GM12892 (cell line): ENCODE measurements at places on chromosomes 2 and 18.

DNA sequence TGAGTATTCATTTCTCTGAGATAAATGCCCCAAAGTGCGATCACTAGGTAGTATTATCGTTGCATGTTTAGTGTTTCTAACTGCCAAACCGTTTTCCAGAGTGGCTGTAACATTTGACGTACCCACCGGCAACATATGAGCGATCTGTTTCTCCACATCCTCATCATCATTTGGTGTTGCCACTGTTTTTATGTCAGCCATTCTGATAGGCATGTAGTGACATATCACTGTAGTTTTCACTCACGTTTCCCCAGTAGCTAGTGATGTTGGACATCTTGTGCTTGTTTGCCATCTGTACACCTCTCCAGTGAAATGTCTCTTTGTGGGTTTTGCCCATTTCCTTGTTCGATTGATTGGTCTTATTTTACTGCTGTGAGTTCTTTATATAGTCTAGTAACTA lies 63.8 kb downstream of the ACAA2 start:
- no peak for DNase-seq

GRCh38 chr2:10431797-10432196 lies 16.3 kb downstream of the ODC1 start:
- no peak for DNase-seq

GRCh38 chr18:54815086-54815485 lies 13.2 kb upstream of the RAB27B start:
- no peak for DNase-seq

- DNase-seq, result no peak
Measured at GRCh38 chr2:164917296-164917903, 37.9 kb downstream of the SLC38A11 start.

GRCh38 chr2:223815884-223816570 lies 21.4 kb downstream of the AP1S3 start:
- DNase-seq, result no peak

- DNase-seq, result no peak
Measured at GRCh38 chr2:117983040-117983439, 30.8 kb downstream of the CCDC93 start.

GRCh38 chr18:49730951-49731391 lies 82.4 kb downstream of the ACAA2 start:
- no peak for DNase-seq

- DNase-seq, result no peak
Measured at GRCh38 chr18:23386317-23386716, 66.8 kb upstream of the RIOK3 start.

- DNase-seq, result no peak
Measured at GRCh38 chr2:98692090-98693054, 38.6 kb downstream of the MGAT4A start.

- DNase-seq, result no peak
Measured at GRCh38 chr2:209471037-209471436, 47.2 kb downstream of the MAP2 start.

GRCh38 chr2:38141501-38141900 lies 65.5 kb upstream of the CYP1B1 start:
- no peak for DNase-seq

DNA sequence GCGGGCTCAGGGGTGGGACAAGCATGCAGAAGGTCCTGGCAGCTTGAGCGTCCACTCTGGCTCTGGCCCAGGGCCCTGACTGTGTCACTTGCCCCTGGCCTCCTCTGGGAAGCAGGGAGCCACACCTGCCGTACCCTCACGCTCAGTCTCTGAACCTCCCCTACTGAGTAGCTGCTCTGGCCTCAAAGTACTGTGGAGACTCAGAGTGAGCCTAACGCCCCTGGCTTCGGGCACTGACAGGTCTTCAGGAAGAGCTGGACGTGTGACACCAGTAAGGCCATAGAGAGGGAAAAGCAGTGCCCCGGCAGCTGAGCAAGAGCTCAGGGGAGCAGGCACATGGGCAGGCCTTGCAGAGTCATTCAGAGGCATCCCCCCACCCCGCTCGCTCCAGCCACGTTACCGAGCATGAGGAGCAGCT lies 73.3 kb downstream of the SFXN5 start:
- no peak for DNase-seq

DNA sequence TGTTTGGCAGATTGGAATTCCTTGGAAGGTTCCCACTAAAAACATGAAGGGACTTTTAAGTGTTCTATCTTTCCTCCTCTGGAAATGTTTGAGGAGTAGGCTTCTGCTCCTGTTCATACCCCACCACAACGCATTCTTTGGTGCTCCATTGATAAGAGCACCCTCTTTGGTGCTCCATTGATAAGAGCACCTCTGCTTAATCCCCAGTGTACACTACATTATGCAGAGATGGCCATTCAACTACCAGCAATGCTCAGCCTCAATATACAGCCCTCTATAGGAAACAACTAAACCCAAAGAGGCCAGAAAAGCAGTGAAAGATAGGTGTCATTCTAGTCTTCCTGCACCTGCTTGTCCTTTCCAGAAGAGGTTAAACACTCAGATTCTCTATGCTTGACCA lies 1.8 kb upstream of the CHAC2 start:
- DNase-seq, result no peak

- DNase-seq, result no peak
Measured at GRCh38 chr2:498493-499178, 178.6 kb downstream of the TMEM18 start.

GRCh38 chr2:201432038-201432620 lies 19.1 kb downstream of the TRAK2 start:
- no peak for DNase-seq

- no peak for DNase-seq
Measured at GRCh38 chr2:216774620-216775019, 79.3 kb upstream of the IGFBP5 start.

- DNase-seq, result no peak
Measured at GRCh38 chr2:11566383-11566782, 32.5 kb downstream of the GREB1 start.

GRCh38 chr2:120736624-120737339 lies 1.1 kb downstream of the GLI2 start:
- no peak for DNase-seq

DNA sequence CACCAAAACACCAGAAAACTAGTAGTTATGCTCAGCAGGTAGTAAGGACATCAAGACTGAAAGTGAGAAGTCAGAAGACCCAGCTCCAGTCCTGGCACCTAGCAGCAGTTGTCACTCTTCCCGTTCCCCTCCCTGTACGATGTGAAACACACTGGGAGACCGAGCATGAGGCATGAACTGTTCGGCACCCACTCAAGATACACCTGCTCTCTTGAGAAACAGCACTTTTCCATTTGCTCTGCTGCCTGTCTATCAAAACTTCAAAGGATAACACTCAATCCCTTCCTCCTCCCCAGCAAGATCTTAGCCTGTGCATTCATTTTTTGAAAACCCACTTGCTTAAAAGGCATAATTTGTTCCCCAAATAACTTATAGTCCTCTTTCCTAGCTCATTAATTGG lies 123.9 kb downstream of the PLEKHM3 start:
- no peak for DNase-seq

DNA sequence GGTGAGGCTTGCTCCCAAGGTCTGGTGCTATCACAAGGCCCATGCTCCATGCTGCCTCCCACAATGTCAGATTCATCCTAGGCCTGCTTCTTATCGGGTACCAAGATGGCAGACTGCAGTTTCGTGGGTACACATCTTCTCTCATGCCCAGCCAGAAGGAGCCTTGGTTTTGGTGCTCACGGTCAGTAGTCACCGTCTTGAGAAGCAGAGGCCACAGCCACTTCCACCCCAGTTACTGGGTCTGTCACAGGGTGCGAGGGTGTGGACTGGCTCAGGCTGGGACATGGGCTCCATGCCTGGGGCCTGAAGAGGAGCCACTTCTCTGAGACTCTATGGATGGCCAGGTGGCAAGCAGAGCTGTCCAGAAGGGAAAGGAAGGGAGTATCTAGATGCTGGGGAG lies 178.8 kb upstream of the HS6ST1 start:
- no peak for DNase-seq

- no peak for DNase-seq
Measured at GRCh38 chr2:50097148-50097547, 934.8 kb downstream of the NRXN1 start.
